Stimulated activated CD4-positive, alpha-beta T cell treated with anti-CD3 and anti-CD28 coated beads, Interleukin-1b, Interleukin-23, amount 100 ng/mL, for 24 hours (primary cell): ENCODE measurements at places on chromosomes 16 and 17.

GRCh38 chr17:76567634-76568432 lies 17.8 kb downstream of the ST6GALNAC2 start:
- no peak for DNase-seq

GRCh38 chr16:60608971-60609370 lies 1427.3 kb downstream of the CDH8 start:
- DNase-seq: no peak

DNA sequence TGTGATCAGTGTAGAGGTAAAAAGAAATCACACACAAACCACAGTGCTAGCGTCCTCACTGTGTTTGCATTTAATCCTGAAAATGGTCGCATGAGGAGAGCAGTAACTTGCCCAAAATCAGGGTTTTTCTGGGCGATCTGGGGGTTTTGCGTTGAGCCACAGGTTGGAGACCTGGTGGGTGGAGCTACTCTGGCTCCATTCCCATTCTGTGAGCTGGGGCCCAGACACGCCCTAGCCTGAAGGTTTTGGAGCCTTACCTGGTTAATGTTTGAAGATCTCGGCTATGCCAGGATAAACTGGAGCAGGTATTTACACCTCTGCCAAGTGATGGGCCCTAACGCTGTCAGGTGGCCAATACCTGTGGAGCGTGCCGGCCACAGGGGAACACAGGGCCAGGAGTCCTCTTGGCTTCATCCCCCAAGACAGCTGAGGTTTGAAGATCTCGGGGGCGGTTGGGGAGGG lies 48.4 kb downstream of the MPRIP start:
- no peak for DNase-seq

GRCh38 chr17:82791532-82791931 lies 39.7 kb downstream of the TBCD start:
- no peak for DNase-seq

GRCh38 chr17:74962622-74963394 lies 9.8 kb downstream of the HID1 start:
- DNase-seq: no peak

DNA sequence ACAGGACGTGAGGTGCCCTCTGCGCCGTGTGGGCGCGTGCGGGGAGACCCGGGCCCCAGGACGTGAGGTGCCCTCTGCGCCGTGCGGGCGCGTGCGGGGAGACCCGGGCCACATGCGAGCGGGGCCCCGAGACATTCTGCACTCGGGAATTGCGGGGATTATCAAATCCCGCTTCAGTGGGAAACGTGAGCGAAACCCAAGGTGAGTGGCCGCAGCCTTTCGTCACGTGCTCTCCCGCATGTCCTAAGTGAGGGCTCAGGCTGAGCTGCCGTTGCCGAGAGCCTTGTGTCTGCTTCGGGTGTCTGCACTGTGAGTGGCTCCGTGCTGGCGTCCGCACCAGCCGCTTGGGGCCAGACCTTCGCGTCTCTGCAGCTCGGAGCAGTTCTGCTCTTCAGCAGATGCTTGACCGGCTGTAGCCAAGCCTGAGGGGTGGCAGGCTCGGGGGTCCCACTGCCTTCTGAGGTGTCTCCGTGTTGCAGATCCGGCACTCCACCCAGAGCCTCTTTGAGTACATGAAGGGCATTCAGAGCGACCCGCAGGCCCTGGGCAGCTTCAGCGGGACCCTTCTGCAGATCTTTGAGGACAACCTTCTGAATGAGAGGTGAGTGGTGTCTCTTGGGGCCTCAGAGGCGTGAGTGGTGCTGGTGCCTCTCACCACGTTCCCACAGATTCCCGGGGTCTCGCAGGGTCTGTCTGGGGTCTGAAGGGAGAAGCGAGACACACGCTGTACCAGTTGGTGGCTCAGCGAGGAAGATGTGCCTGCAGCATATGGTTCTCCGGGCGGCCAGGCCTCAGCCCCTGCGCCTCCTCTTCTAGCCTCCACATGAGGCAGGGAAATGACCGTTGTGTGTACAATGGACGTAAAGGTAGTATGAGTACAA lies 90.5 kb upstream of the ZNF750 start:
- no peak for DNase-seq
